NCI-H526 (cell line): ENCODE measurements at places on chromosomes 2 and 18.

- DNase-seq: no peak
Observed at GRCh38 chr18:11309172-11309571, 159.8 kb upstream of the PIEZO2 start.

- no peak for DNase-seq
Observed at GRCh38 chr2:230794497-230794896, 70.2 kb upstream of the ITM2C start.

- no peak for DNase-seq
Observed at GRCh38 chr2:170996316-170996715, 67.3 kb downstream of the GORASP2 start.

- no peak for DNase-seq
Observed at GRCh38 chr2:111250448-111251030, 129.8 kb downstream of the BCL2L11 start.

GRCh38 chr2:216222650-216223352 is 113.7 kb downstream of the XRCC5 start:
- DNase-seq: no peak

GRCh38 chr2:172333978-172334330 is 93.4 kb upstream of the ITGA6 start:
- DNase-seq: no peak

DNA sequence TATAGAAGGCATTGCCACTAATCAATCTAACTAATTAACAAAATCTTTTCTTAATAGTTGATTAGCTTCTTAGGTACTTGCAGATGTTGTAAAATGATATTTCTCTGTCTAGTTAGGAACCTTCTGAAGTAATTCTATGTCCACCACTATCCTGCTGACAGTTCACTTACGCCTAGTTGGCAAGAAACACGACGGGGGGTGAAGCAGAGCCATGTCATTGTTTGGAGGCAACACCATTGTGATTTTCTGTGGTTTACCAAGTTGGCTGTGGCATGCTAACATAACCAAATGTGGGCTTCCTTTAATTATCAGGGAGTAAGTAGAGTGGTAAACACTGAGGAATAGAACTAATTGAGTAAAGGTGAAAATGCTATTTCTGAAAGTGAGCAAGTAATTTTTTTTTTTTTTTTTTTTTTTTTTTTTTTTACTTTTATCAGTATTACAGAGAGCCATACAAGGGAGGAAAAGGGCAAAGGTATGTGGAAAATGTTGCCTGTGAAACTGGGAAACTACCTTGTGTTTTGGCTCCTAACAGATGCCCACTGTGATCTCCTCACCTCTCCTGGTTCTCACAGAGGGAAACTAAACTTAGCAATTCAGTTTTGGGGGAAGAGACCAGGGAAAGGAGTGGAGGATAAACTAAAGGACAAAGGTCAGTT is 126.8 kb downstream of the MEIS1 start:
- DNase-seq: peak; percentile 30

GRCh38 chr2:98454500-98455235 is 10.0 kb downstream of the INPP4A start:
- DNase-seq: no peak

DNA sequence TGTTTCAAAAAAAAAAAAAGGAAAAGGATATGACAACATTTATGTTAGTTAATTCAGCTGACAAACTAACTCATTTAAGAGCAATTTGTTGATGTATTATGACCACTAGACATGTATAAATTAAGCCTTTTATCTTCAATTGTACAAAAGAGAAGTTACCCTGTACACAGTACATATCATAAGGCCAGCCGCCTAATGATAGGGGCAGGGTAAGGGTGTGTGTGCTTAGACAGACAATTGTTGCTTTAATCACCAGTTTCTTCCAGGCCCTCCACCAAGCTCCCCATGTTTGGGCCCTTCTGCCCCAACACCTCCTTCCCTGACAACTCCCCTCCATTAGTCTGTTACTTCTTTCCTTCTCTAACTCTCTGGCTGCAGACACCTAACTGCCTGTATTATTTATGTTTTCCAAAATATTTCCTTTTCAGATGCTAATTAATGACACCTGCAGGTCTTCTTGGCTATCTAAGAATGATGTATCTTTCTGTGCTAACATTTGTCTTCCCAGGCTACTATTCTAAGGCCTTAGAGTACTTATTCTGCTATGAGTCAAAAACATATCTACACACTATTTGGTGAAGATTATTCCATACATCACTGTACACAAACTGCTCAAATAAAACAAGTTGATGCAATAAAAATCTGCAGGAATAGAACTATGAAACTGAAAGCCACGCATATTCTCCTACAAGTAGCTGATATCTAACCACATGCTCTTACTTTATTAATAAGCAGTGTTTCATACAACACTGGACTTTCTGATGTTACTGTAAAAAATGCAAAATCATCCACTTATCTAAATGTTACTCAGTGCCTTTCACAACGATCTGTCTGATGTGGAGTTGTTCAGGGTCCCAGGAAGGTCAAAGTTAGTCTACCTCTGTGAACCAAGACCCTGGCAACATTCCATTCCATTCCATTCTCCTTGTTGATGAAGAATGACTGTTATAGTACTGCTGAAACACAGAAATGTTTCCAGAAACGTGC is 26.4 kb downstream of the TMEM131 start:
- DNase-seq: no peak

DNA sequence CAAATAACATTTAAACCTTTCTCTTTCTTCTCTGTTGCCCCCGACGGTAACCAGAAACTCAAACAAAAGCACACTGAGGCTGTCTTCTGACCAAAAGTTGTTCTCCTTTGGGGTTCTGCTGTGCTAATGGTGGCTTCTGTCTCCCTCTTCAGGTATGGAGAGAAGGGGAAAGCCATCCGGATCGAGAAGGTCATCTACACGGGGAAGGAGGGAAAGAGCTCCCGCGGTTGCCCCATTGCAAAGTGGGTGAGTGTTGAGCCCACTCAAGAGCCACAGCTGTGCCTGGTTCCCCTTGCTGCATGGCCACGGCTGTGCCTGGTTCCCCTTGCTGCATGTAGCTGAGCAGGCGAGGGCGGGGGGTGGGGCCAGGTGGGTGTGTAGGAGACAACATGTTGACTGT is 67.4 kb downstream of the BOLA3 start:
- no peak for DNase-seq

DNA sequence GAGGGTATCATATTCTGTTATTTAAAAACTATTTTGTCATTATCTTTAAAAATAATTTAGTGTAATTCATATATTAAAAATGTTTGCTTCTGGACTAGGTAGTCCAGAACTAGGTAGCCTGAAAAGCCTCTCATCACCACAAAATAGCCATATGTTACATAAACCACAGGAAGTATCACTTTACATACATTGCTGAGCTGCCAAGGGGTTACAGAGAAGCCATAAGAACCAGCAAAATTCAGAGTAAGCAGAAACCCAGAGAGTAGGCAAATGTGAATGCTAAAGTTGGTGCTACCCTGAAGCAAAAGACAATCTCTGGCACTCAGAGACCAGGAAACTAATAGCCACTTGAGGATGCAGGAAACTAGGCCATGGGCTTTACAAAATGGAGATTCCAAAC is 60.9 kb downstream of the LOXHD1 start:
- DNase-seq: no peak

DNA sequence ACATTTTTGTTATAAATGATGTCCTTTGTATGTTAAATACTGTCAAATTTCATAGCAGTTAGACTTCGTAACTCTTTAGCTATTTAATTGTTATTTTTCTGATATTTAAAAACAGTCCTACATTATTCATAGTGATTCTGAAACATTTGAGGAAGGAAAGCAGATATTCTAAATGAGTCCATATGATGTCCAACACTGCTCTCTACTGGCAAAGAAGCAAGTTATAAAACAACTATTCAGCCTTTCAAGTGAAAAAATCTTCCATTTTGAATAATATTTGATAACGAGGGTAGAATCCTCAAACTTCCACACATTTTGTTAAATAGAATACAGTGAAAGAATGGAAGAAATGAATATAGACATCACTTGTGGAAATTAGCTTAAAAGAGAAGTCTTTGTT is 220.8 kb downstream of the GULP1 start:
- peak; percentile 69 for DNase-seq

GRCh38 chr2:197152451-197153228 is 157.9 kb downstream of the ANKRD44 start:
- no peak for DNase-seq

- no peak for DNase-seq
Observed at GRCh38 chr2:67777010-67777409, 285.8 kb downstream of the C1D start.

DNA sequence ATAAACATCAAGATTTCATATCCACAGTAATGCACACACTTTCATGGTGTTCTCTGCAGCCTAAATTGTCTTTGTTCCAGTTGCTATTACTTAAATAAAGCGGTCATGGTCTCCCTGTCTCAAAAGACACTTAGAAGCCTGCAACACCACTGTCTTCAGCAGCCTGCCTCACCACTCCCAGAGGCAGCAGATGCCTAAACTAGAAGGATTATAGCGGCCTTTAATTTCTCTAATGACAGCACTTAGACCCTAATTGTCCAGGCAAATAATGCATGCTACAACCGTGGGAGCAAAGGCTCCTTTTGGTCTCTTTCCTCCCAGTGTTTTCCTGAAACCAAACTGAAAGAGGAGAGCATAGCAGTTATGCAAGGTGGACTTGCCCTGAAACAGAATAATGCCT is 248.8 kb upstream of the SLC39A10 start:
- no peak for DNase-seq
